Adrenal gland (tissue), 19 donors: ENCODE measurements at places on chromosomes 11 and 22. TPM values are rescaled to one million over a fixed set of nuclear protein-coding genes. Genes with fewer than 3 reads are reported as not detected.
A peak's percentile ranks its signal among the peaks of the same experiment; 100 is the strongest.

DNA sequence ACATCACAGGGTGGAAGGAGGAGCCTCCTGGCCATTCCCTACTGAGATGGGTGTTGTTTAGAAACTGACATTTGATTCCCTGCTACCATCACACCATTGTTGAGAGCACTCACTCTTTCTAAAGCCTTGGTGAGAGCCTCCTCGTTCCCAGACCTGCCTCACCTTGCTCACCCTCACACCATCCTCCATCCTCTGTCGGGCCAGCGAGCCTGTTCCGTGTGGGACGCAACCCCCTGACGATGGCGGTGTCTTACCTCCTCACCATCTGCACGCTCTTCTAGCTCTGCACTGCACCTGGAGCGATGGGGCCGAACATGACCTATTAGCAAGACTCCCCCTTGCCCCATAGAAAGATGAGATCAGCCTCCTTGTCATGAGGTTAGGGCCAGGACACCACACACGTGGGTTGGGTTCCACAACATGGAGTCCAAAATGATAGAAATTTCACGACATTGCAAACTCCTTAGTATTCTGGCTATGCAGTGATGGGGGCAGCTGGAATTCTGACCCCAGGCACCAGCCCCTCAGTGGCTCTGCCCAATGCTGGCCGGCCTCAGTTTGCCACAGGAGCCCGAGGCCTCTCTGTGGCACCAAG is 1017.9 kb downstream of the TBC1D22A start:
- DNase-seq = peak; percentile 17
- H3K36me3 ChIP-seq = no peaks in the 10 kb centered on the region
- H3K27ac ChIP-seq = no peak overlapping the region
- H3K4me3 ChIP-seq = no peak overlapping the region

- no peak for DNase-seq
- H3K4me3 ChIP-seq = no peak overlapping the region
- H3K4me1 ChIP-seq = no peaks in the 10 kb centered on the region
- no peaks in the 10 kb centered on the region for H3K36me3 ChIP-seq
- H3K27me3 ChIP-seq = no peaks in the 10 kb centered on the region
Measured at GRCh38 chr11:103988595-103988969, 47.9 kb upstream of the DDI1 start.

The NEFH gene
- 19.2 TPM for total RNA-seq

The HEPHL1 gene
- total RNA-seq = not detected

The TMEM191C gene
- total RNA-seq = not detected

DNA sequence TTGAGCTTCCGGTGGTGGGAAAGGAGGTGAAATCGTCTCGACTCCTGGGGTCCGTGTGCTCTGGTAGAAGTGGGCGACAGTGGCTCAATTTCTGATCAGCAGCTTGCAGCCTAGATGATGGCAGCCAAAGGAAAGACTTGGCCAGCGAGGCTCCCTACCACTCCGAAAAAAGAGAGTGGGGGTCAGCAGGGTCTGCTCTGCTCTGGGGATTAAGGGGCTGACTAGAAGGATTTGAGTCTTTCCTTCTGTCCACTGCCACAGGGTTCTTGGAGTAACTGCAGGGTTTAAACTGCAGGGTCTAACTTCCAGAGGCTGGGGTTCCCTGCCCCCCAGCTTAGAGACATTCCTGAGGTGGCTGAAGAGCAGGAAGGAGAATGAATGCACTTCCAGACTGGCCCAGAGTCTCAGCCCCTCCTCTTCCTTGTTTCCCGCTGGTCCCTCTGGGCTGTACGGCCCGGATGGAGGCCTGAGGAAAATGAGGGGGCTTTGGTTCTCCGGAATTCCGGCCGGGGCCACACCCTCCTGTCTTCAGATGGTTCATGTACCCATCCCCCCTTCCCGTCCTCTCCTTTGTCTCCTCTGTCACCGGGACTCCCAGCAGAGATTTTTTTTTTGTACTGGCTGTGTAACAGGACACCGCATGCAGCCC is 907 bp downstream of the SERPINH1 start:
- no peaks in the 10 kb centered on the region for H3K27me3 ChIP-seq
- no peak overlapping the region for H3K4me3 ChIP-seq
- peak overlapping the region; percentile 96 for H3K27ac ChIP-seq
- no peak for DNase-seq

The MAJIN gene
- not detected for total RNA-seq

- H3K36me3 ChIP-seq = no peaks in the 10 kb centered on the region
- no peaks in the 10 kb centered on the region for H3K4me1 ChIP-seq
- DNase-seq = no peak
- no peaks in the 10 kb centered on the region for H3K27me3 ChIP-seq
- H3K27ac ChIP-seq = no peak overlapping the region
Measured at GRCh38 chr11:120893440-120894201, 130.3 kb upstream of the TBCEL start.

- peaks cover 17% of the 10 kb centered on the region for H3K4me1 ChIP-seq
- no peak for DNase-seq
- H3K4me3 ChIP-seq = no peak overlapping the region
- no peaks in the 10 kb centered on the region for H3K27me3 ChIP-seq
Measured at GRCh38 chr22:45180146-45180679, 16.5 kb downstream of the NUP50 start.

GRCh38 chr11:104000798-104001197 is 35.6 kb upstream of the DDI1 start:
- H3K27me3 ChIP-seq = no peaks in the 10 kb centered on the region
- DNase-seq = no peak
- H3K27ac ChIP-seq = no peak overlapping the region
- no peak overlapping the region for H3K4me3 ChIP-seq

DNA sequence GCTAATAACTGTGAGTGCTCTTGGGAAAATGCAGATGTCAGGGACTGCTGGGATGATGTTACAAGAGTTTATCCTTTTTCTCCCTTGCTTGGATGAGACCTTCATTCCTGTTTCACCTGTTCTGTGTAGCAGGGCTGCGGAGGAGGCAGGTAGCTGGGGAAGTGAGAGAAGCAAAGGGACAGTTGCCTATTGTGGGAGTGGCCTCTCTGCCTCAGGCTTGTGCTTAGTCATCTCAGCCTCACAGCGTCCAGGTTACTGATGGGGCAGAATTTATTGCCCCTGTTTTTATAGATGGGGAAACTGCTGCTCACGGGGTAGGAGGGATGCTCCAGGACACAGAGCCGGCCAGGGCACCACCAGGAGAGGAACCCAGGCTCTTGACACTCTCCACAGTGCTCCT is 1.7 kb downstream of the STX3 start:
- H3K4me3 ChIP-seq = peak overlapping the region; percentile 92
- peak; percentile 70 for DNase-seq
- peaks cover 23% of the 10 kb centered on the region for H3K4me1 ChIP-seq
- H3K27ac ChIP-seq = peak overlapping the region; percentile 98

- H3K4me1 ChIP-seq = no peaks in the 10 kb centered on the region
- no peak overlapping the region for H3K27ac ChIP-seq
- no peaks in the 10 kb centered on the region for H3K27me3 ChIP-seq
- no peaks in the 10 kb centered on the region for H3K36me3 ChIP-seq
- no peak for DNase-seq
- no peak overlapping the region for H3K4me3 ChIP-seq
Measured at GRCh38 chr11:21411104-21411503, 741.7 kb downstream of the NELL1 start.

- H3K36me3 ChIP-seq = no peaks in the 10 kb centered on the region
- no peaks in the 10 kb centered on the region for H3K4me1 ChIP-seq
- peaks cover 5% of the 10 kb centered on the region for H3K27me3 ChIP-seq
- no peak overlapping the region for H3K27ac ChIP-seq
Measured at GRCh38 chr11:126072801-126073594, 10.3 kb upstream of the CDON start.

- DNase-seq = no peak
- H3K27ac ChIP-seq = no peak overlapping the region
- H3K36me3 ChIP-seq = no peaks in the 10 kb centered on the region
Measured at GRCh38 chr11:128845334-128845780, 21.7 kb downstream of the KCNJ1 start.

DNA sequence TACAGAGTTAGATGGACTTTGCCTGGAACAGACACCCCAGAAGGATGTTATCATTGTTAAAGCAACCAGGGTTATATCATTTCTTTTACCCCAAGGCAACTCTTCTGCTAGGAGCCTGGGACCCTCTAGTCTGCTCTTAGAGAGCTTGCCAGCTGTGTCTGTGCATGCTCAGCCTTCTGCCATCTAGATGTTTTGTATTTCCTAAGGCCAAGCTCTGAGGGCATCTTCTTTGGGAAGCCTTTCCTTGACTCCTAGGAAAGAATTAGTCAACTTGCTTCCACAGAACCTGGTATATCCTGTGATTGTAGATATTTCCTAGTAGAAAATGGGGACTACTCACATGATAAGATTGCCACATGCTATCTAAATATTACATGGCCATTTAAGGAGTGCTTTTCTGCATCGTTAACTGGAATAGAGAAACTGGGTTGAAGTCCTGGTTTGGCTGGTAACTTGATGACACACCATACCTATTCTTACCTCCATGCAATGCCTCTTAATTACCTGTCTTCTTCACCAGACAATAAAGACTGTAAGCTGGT is 87.6 kb downstream of the STIM1 start:
- peaks cover 9% of the 10 kb centered on the region for H3K4me1 ChIP-seq
- no peak for DNase-seq
- H3K27me3 ChIP-seq = no peaks in the 10 kb centered on the region
- no peak overlapping the region for H3K27ac ChIP-seq
